Endodermal cell (in vitro differentiated cells): ENCODE measurements at places on chromosomes 7 and 10. TPM values are rescaled to one million over a fixed set of nuclear protein-coding genes. Genes with fewer than 3 reads are reported as not detected.

GRCh38 chr10:106401161-106401560, 763.3 kb downstream of the SORCS1 start:
- H3K36me3 ChIP-seq: no peaks in the 10 kb centered on the region
- H3K4me1 ChIP-seq: peaks cover 9% of the 10 kb centered on the region
- H3K27me3 ChIP-seq: no peaks in the 10 kb centered on the region
- H3K4me3 ChIP-seq: no peak overlapping the region

GRCh38 chr10:85667638-85668233, 698.9 kb downstream of the GRID1 start:
- no peak overlapping the region for H3K4me3 ChIP-seq
- DNase-seq: peak; percentile 87
- peaks cover 6% of the 10 kb centered on the region for H3K4me1 ChIP-seq
- no peak overlapping the region for H3K27ac ChIP-seq
- no peaks in the 10 kb centered on the region for H3K27me3 ChIP-seq
- no peaks in the 10 kb centered on the region for H3K36me3 ChIP-seq

The CCDC172 gene
- not detected in 3 replicates for total RNA-seq

- no peak overlapping the region for H3K4me3 ChIP-seq
- H3K27ac ChIP-seq: no peak overlapping the region
- DNase-seq: no peak
Measured at GRCh38 chr7:71535616-71536015, 403.7 kb downstream of the GALNT17 start.

DNA sequence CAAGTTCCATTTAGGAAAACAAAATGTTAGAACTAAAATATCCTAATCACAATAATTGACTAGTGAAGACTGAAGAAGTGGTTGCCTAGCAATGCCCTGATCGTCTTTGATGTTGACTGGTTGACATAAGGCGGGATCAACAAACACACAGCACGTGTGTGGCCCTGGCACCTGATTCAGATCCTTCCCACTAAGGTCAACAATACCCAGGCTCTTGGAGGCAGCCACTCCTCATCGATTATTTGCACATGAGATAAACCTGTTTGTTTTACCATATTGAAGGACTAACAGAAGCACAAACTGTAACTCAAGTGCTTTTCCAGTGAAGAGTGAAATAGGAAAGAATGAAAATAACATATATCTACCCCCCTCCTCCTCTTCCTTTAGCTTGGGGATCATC, 15.6 kb downstream of the FANK1 start:
- no peak for DNase-seq
- no peak overlapping the region for H3K4me3 ChIP-seq
- H3K27me3 ChIP-seq: no peaks in the 10 kb centered on the region
- no peaks in the 10 kb centered on the region for H3K36me3 ChIP-seq

The NUPR2 gene
- not detected in 3 replicates for total RNA-seq

The DLX5 gene
- not detected in 3 replicates for total RNA-seq

DNA sequence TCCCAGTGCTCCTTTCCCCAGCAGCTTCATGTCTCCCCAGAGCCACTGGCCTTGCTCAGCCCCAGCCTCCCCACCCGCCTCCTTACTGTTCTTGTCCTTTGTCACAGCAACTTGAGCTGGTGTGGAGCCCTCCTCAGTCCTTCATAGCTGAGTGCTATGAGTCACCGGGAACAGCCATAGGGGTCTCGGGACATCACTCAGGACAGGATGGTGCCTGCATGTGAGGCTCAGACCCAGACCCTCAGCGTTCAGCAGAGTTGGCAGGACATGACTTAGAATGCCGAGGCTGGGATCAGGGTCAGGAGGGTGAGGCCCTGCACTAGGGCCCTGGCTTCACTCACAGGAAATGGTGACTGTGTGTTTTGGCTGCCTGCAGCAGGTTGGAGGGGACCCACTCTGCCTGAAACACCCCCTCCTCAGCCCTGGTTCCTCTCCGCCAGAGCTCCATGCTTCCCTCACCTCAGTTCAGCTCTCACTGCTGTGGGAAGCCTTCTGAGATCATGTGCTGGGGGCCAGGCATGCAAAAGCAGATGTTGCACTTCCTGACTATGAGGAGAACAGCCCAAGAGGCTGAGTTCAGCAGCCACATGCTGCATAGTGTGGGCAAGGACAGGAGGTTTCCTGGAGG, 40.7 kb upstream of the GJD4 start:
- H3K27ac ChIP-seq: no peak overlapping the region
- H3K27me3 ChIP-seq: no peaks in the 10 kb centered on the region
- H3K4me1 ChIP-seq: no peaks in the 10 kb centered on the region
- H3K36me3 ChIP-seq: peaks cover 27% of the 10 kb centered on the region
- no peak for DNase-seq

GRCh38 chr7:16270844-16271243, 150.5 kb downstream of the CRPPA start:
- peaks cover 12% of the 10 kb centered on the region for H3K4me1 ChIP-seq
- H3K27me3 ChIP-seq: no peaks in the 10 kb centered on the region
- H3K27ac ChIP-seq: no peak overlapping the region

DNA sequence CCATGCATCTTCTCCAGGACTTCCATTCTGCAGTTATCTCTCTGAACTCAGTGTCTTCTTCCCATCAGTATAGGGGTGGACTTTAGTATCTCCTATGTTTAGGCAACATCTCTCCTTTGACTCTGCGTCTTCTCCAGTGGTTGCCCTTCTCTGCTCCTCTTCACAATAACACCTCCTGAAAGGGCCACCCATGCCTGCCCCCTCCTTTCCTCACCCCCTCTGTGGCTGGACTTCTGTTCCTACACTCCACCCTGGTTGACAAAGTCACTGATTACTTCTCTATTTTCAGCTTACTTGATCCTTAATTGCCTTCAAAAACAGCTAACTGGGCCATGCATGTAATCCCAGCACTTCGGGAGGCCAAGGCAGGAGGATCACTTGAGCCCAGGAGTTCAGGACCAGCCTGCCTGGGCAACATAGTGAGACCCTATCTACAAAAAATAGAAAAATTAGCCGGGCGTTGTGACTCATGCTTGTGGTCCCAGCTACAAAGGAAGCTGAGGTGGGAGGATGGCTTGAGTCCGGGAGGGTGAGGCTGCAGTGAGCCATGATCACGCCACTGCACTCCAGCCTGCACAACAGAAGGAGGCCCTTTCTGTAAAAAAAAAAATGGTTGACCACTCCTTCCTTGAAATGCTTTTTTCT, 13.7 kb downstream of the SRGN start:
- no peak overlapping the region for H3K27ac ChIP-seq
- no peaks in the 10 kb centered on the region for H3K27me3 ChIP-seq
- no peak for DNase-seq

The CYP3A5 gene
- total RNA-seq: 0.14 and 0.42 TPM in 2 replicates

DNA sequence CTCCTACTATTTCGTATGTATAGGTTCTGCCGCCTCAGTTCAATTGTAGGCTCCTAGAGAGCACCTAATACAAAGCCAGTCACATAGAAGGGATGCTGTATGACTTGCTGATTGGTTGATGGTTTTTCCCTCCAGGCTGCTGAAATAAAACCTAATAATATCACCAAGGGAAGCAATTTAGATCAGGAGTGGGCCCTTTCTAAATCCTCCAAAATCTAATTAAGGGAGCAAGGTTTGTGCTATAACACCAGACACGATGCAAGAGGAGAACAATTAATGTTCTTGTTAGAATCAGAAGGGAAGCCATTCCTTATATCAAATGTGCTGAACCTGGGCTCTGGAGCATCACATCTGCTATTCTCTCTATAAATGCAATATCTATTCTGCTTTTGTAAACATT, 42.0 kb upstream of the SLC13A1 start:
- H3K4me3 ChIP-seq: no peak overlapping the region
- no peaks in the 10 kb centered on the region for H3K36me3 ChIP-seq
- H3K27me3 ChIP-seq: no peaks in the 10 kb centered on the region
- DNase-seq: no peak

- peaks cover 16% of the 10 kb centered on the region for H3K4me1 ChIP-seq
- H3K27me3 ChIP-seq: no peaks in the 10 kb centered on the region
- H3K4me3 ChIP-seq: no peak overlapping the region
- H3K36me3 ChIP-seq: no peaks in the 10 kb centered on the region
- DNase-seq: peak; percentile 61
Measured at GRCh38 chr7:105270117-105270516, 118.6 kb downstream of the SRPK2 start.
